ENCODE measurements at places on chromosomes 5 and 9. TPM values are rescaled to one million over a fixed set of nuclear protein-coding genes. Genes with fewer than 3 reads are reported as not detected.
A peak's percentile ranks its signal among the peaks of the same experiment; 100 is the strongest.

DNA sequence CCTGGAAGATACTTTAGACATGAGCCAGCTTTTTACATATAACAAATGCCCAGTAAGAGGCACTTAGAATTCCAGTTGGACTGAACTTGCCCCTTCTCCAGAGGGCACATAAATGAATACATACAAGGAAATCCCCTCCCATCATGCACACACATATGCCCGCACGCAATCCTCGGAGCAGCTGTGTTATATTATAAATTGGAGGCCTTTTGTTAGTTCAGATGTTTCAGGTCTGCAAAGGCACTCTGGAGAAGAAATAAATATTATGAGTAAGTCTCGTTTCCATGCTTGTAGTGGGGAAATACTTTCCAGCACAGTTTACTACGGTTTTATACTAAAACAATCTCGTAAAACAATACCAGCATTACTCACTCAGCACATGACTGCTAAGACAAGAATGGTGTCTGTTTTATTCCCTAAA, 17.6 kb upstream of the MUSK start:
- peak overlapping the region; percentile 9 for H3K27ac ChIP-seq
- H3K36me3 ChIP-seq: no peaks in the 10 kb centered on the region
- H3K4me1 ChIP-seq: no peaks in the 10 kb centered on the region
- no peak overlapping the region for H3K4me3 ChIP-seq
- DNase-seq: no peak

DNA sequence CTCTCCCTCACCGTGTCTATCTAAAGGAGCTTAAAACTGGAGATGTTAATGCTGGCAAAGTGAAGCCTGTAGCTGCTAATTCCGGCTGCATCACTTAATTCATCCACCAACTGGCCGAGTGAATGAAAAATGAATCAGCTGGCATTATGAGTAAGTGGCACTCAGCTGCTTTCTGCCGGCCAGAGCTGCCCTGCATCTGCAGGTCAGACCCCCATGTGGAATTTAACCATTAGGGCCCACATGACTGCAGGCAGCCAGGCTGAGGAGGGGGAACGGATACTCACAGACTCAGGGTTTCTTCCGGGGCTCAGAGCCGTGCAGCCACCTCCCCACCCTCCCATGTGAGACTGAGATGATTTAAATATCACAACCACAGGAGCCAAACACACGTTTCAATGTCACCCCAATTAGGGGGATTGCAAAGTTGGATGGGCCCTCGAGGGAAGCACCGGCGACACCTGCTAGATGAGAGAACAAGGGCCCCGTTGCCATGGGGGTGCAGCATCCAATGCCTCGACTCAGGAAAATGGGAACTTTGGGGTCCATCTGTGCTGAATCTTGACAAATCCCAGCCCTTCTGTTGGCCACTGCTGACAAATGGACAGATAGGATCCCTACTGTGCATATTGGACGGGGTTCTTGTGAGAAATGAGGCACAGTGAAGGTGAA, 115.6 kb upstream of the ALDH1B1 start:
- H3K36me3 ChIP-seq: no peaks in the 10 kb centered on the region
- H3K27ac ChIP-seq: no peak overlapping the region
- H3K27me3 ChIP-seq: no peaks in the 10 kb centered on the region
- DNase-seq: no peak

DNA sequence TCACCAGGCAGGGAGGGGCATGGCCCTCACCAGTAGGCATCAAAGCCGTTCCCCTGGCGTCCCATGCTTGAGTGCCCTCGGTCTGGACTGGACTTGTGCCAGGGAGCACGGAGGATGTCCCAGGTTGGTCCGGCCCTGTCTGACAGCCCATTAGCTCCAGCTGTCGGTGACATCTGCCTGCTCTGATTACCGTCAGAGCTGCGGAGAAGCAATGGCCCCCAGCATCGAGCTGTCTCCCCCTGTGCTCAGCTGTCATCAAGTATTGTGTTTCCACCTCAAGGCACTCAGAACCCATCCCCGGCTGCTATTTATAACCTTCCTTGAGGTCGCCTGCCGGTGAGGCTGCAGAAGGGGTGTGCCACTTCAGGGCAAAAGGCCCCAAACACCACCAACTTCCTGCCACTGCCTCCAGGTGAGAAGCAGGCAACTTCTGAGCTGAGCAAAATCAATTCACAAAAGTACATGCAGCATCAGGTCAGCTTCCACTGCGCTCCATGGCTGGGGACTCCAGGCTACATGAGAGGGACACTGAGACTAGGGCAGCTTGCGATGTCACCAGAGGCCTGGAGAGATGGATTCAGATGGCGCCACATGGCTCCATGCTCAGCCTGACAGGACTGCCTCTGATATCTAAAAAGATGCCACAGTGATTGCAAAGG, 142.7 kb downstream of the C5orf15 start:
- H3K4me3 ChIP-seq: no peak overlapping the region
- no peaks in the 10 kb centered on the region for H3K27me3 ChIP-seq
- H3K36me3 ChIP-seq: no peaks in the 10 kb centered on the region
- no peaks in the 10 kb centered on the region for H3K4me1 ChIP-seq

SLC6A18 gene
- not detected for total RNA-seq

FBLL1 gene
- 4.0 TPM for total RNA-seq

DNA sequence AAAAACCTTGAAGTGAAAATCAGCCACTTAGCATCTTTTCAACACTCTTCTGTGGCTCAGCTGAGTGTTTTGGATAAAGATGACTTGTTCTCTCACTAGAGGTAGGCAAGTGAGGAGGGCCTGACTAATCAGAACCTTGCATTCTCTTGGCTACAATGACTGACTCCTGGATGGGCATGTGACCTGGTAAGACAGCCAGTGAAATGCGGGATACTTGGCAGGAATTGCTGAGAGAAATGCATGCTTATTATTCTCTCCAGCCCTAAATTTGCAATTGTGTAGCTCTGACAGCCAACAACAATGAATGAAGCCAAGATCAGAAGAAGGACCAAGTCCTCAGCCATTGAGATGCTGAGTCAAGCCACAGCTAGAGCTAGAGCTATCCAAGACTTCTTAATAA, 490.5 kb upstream of the ZNF608 start:
- no peaks in the 10 kb centered on the region for H3K27me3 ChIP-seq
- no peak for DNase-seq
- no peak overlapping the region for H3K4me3 ChIP-seq
- H3K27ac ChIP-seq: no peak overlapping the region

PCDHB3 gene
- 6.5 TPM for total RNA-seq

DNA sequence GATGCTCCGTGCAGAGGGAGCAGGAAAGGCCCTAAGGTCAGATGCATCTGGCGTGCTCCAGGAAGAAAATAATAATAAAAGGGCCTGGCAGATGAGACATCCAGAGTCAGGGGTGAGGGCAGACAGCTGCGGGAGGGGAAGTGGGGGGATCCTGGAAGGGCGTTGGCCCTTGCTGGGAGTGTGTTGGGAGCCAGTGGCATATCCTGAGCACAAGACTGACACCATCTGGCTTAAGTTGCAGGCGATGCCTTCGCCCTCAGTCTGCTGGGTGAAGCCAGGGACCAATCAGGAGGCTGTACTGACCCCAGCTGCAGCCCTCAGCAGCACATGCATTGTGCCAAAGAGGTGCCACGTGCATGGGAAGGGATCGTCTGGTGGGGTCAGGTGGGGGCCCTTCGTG, 3.8 kb downstream of the OR2V2 start:
- H3K4me3 ChIP-seq: no peak overlapping the region
- no peak for DNase-seq
- H3K27me3 ChIP-seq: no peaks in the 10 kb centered on the region

GRCh38 chr5:94693845-94694370, 75.4 kb downstream of the SLF1 start:
- no peak overlapping the region for H3K27ac ChIP-seq
- no peak overlapping the region for H3K4me3 ChIP-seq
- no peaks in the 10 kb centered on the region for H3K36me3 ChIP-seq
- no peaks in the 10 kb centered on the region for H3K4me1 ChIP-seq
- no peak for DNase-seq
- H3K27me3 ChIP-seq: no peaks in the 10 kb centered on the region

BRINP1 gene
- 0.96 TPM for total RNA-seq

DNA sequence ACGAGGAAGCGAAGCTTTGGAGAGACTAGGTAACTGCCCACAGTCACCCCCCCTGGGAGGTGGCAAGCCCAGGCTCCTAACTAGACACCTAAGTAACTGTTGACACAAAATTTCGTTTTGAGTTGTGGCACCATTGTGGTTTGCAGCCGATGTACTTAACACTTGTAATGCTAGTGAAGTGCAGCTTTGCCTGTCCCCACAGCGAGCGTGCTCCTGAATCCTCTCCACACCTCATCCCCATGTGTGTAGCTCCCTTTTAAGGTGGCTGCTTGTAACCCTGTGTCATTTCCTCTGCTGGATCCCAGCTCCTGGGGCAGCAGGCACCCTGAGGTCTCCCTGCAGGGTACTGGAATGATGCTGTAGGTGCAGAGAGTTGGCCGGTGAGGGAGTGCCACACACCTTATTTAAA, 114.9 kb downstream of the TRIO start:
- no peak for DNase-seq
- H3K36me3 ChIP-seq: no peaks in the 10 kb centered on the region
- H3K4me3 ChIP-seq: no peak overlapping the region
- peaks cover 12% of the 10 kb centered on the region for H3K4me1 ChIP-seq

RFK gene
- total RNA-seq: 18.4 TPM

RANBP3L gene
- total RNA-seq: 21.2 TPM

DNA sequence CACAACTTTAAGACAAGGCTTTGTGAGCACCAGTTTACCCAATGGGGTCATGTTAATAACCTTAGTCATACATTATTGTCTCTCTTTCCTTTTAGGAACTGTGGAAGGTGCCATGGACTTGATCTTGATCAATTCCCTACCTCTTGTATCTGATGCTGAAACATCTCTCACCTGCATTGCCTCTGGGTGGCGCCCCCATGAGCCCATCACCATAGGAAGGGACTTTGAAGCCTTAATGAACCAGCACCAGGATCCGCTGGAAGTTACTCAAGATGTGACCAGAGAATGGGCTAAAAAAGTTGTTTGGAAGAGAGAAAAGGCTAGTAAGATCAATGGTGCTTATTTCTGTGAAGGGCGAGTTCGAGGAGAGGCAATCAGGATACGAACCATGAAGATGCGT, 48.7 kb downstream of the TEK start:
- no peaks in the 10 kb centered on the region for H3K4me1 ChIP-seq
- DNase-seq: no peak
- no peaks in the 10 kb centered on the region for H3K36me3 ChIP-seq
- H3K4me3 ChIP-seq: no peak overlapping the region
- H3K27me3 ChIP-seq: no peaks in the 10 kb centered on the region

- H3K4me3 ChIP-seq: no peak overlapping the region
- H3K27me3 ChIP-seq: no peaks in the 10 kb centered on the region
- H3K27ac ChIP-seq: no peak overlapping the region
- H3K4me1 ChIP-seq: no peaks in the 10 kb centered on the region
Measured at GRCh38 chr5:8628521-8628920, 759.6 kb downstream of the MTRR start.

- no peak overlapping the region for H3K4me3 ChIP-seq
- H3K27me3 ChIP-seq: no peaks in the 10 kb centered on the region
- H3K27ac ChIP-seq: no peak overlapping the region
- no peaks in the 10 kb centered on the region for H3K4me1 ChIP-seq
- DNase-seq: no peak
Measured at GRCh38 chr9:136044207-136044970, 50.7 kb downstream of the NACC2 start.

DNA sequence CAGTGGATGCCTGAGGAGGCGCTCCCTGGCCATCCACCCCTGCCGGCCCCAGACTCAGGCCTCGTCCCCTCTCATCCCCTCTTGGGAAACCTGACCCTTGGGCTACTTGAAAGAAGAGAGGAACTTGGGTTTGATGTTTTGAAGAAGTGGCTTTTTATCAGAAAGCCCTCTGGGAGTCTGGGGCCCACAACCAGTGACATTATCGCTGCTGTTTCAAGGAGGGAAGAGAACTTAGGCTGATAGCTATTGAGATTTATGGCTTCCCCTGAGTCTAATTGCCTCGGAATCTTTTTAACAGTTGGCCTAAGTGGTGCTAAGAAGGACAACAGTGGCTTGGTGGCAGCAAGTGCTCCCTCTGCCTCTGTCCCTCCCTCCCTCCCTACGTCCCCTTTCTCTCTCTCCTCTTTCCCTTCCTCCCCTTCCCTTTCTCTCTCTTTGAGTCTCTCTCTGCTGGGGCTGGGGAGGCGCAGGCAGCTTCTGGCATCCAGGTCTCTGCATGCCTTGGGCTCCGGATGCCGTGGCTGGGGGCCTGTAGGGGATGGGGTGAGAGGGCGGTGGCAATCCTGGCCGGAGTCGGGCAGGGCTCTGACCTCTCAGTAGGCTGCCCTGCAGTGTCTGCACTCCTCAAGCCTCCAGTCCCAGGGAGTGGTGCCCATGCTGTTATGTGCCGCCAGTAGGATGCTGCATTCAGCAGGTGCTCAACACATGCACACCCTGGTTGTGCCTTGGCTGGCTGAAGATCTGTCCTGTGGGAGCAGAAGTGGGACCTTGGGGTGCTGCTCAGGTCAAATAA, 49.6 kb upstream of the RXRA start:
- H3K27ac ChIP-seq: no peak overlapping the region
- H3K4me1 ChIP-seq: no peaks in the 10 kb centered on the region
- no peak for DNase-seq
- H3K36me3 ChIP-seq: no peaks in the 10 kb centered on the region
- H3K27me3 ChIP-seq: no peaks in the 10 kb centered on the region

- no peaks in the 10 kb centered on the region for H3K36me3 ChIP-seq
- H3K4me1 ChIP-seq: no peaks in the 10 kb centered on the region
- no peak overlapping the region for H3K27ac ChIP-seq
- DNase-seq: no peak
- no peak overlapping the region for H3K4me3 ChIP-seq
Measured at GRCh38 chr5:52870448-52870847, 82.7 kb downstream of the ITGA1 start.

- no peak overlapping the region for H3K4me3 ChIP-seq
- no peaks in the 10 kb centered on the region for H3K4me1 ChIP-seq
- no peaks in the 10 kb centered on the region for H3K27me3 ChIP-seq
- no peak for DNase-seq
Measured at GRCh38 chr5:42848545-42848944, 36.9 kb upstream of the SELENOP start.

DNA sequence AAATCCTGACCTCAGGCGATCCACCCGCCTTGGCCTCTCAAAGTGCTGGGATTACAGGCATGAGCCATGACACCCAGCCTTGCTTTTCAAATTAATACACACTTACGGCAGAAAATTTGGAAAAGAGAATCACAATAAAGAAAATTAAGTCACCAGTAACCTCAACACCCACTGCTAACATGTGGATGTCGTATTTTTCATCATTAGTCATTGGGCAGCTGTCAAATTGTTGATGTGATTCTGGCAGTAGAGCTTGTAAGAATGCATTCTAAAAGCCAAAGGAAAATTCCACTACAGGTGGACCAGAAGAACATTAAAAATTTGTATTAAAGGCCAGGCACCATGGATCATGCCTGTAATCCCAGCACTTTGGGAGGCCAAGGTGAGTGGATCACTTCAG, 237.3 kb upstream of the TUT7 start:
- no peaks in the 10 kb centered on the region for H3K27me3 ChIP-seq
- no peak overlapping the region for H3K4me3 ChIP-seq
- DNase-seq: no peak
- H3K27ac ChIP-seq: no peak overlapping the region

- H3K27me3 ChIP-seq: no peaks in the 10 kb centered on the region
- H3K4me3 ChIP-seq: no peak overlapping the region
- H3K4me1 ChIP-seq: no peaks in the 10 kb centered on the region
- no peak for DNase-seq
- H3K27ac ChIP-seq: no peak overlapping the region
- H3K36me3 ChIP-seq: no peaks in the 10 kb centered on the region
Measured at GRCh38 chr9:21996858-21997257, 2.3 kb downstream of the CDKN2B-AS1 start.

- H3K27me3 ChIP-seq: no peaks in the 10 kb centered on the region
- peak overlapping the region; percentile 77 for H3K27ac ChIP-seq
- peaks cover 3% of the 10 kb centered on the region for H3K4me1 ChIP-seq
- H3K36me3 ChIP-seq: no peaks in the 10 kb centered on the region
- peak overlapping the region; percentile 14 for H3K4me3 ChIP-seq
Measured at GRCh38 chr5:67215519-67216471, 19.2 kb upstream of the CD180 start.

All from prostate gland (tissue), 2 donors.